Left forelimb (tissue), 1 donor: ENCODE measurements at places on chromosomes 1 and 21.

- no peak for DNase-seq
Measured at GRCh38 chr1:94799206-94799605, 21.0 kb upstream of the SLC44A3 start.

- no peak for DNase-seq
Measured at GRCh38 chr1:2284932-2285331, 56.8 kb downstream of the SKI start.

GRCh38 chr1:191099696-191100095 lies 622.0 kb upstream of the BRINP3 start:
- no peak for DNase-seq

- no peak for DNase-seq
Measured at GRCh38 chr1:62539028-62539447, 58.3 kb upstream of the ANGPTL3 start.

GRCh38 chr21:26224366-26224765 lies 53.8 kb upstream of the APP start:
- no peak for DNase-seq

DNA sequence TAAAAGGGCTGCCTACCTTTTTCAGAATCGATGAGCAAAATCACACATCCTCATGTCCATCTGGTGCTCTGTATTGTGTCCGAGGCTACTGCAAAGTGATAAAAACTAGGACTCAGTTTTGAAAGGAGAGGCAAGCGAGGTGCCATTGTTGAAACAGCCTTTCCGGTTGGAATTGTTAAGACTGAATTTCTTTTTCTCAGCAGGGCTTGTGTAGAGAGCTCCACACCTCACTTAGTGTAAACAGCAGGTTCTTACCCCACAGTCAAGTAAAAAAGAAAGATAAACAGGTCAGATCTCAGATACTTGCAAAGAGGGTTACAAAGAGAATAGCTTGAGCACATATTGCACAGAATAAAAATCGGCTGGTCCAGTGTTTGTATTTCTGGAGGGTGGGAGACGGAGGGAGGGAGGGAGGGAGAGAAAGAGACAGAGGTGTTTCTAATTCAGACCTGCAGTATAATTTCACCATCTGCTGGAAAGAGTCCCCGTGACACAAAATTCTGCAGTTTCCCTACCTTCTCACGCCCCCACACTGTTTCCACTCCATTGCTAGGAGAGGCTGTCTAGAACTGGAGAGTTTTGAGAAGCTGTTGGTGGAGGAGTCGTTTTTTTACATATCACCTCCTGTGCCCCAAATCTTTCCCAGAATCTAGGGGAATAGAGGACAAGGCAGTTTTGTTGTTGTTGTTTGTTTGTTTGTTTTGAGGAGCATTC lies 82.5 kb downstream of the EDEM3 start:
- DNase-seq: no peak

DNA sequence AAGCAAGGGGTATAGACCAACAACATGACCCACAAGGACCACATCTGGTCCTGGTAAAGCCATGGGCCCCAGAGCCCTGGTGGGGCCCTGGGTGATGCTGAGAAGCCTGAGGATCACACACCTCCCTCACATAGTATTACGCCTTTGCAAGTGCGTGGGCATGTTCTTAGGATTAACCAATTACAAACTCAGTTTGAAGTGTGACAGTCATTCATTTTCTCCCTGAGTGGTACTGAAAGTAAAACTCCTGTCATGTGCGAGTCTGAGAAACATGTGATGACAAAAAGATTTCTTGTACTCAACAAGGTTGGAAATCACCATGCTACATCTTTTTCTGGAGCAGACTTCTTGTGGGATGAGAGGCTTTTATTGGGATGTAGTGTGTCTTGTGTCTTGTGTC lies 315.3 kb upstream of the DUSP10 start:
- DNase-seq: no peak

- DNase-seq: no peak
Measured at GRCh38 chr1:195550071-195550862, 1058.0 kb downstream of the KCNT2 start.

DNA sequence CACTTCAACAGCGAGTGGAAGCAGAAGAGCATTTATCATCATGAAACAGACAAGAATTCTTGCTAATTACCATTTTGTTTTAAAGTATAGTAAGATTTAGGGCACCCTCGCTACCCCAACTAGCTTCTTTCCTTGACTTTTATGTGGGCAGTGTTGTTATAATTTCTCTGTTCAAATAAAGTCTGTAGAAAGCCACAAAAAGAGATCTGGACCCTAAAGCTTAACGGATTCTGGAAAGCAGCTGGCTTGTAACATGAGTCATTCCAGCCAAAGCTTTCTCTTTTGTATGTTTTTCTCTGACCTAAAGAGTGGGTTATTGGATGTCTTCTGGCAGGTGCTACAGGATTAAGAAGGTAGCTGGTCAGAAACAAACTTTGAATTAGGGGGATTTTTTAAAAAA lies 37.4 kb downstream of the RUNX1 start:
- no peak for DNase-seq

- no peak for DNase-seq
Measured at GRCh38 chr1:145757420-145757819, 38.1 kb downstream of the CD160 start.

- peak; percentile 11 for DNase-seq
Measured at GRCh38 chr1:5949761-5950100, 42.5 kb downstream of the NPHP4 start.

DNA sequence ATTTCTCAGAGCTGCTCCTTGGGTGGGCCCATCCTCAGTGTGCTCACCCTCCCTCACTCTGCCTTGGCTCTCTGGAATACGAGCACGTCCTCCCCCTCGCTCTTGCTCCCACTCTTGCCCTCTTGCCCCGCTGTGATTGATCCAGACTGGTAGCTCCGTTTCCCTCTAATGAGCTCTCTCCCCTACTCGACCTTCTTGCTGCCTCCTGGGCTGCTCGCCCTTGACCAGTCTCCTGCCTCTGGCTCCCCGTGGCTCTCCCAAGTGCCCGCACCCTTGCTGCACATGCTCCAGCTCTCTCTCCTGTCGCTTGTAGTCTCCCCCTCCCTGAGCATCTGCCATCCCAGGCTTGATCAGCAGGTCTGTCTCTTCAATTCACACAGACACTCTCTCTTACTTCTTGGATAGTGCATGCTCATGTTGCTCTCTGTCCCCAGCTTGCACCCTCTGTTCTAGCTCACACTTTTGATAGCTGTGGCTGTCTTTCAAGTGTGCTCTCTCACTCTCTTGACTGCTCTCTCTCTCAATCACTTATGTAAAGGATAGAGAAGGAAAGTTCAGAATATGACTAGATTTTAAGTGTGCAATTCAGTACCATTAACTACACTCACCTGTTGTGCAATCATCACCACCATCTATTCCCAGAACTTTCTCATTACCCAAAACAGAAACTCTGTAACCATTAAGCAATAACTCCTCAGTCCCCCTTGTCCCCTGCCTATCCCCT lies 51.1 kb downstream of the PHC2 start:
- no peak for DNase-seq

- DNase-seq: no peak
Measured at GRCh38 chr1:3657096-3657475, 4.8 kb downstream of the TP73 start.

DNA sequence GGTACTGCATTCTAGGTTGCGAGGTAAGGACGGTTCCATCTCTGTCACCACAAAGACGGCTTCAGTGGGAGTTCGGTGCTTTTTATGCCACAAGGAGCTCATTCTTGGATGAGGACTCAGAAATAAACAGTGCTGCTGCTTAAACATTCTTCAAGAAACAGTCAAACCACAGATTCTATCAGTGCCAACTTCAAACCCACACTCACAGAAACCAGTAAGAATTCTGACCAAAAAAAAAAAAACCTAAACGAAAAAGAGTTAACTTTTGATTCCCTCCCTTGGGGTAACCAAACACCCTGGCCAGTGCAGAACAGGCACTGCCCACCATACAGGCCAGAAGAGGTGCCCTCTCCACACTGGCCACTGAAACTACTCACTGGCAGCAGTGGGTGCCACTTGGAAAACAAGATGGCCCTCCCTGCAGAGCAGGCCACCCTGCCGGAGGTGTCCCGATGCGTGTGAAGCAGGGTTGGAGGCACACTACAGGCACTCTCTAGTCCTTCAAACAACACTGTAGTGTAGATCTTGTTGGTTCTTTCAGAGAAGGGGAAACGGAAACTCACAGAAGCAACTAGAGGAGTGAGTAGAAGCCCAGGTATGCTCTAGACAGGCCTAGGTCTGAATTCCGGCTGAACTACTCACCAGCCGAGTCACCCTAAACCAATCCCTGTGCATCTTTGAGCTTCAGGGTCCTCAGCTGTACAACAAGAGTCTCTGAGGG lies 87.3 kb upstream of the TLR5 start:
- no peak for DNase-seq

DNA sequence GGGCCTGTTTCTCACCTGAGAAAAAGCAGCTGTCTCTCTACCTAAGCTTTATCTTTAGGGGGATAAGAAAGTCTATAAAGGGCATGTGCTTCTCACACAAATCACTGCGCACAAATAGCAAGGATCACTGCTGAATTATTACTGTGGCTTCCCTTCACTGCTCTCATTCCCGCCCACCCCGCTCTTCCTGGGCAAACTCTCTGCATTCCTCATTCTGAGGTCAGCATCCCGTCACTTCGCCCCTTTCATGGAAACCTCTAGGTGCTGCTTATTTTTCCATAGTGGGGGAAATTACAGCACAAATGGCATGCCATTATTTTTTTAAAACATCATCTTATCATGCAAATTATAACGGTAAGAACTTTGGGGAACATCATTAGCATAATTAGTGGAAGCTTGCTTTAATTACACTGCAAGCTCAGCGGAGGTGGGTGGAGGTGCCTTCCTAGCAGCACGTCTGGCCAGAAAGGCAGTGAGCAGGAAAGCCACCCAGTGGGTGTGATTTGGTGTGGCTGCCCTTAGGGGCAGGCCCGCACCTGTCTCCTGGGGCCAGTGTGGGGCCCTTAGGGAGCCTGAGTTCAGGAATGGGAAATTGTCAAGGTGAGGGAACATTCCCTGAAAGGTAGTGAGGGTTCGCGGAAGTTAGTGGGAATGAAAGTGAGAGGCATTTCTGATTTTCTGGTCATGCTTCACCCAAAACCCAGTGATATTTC lies 105.9 kb downstream of the LAMC2 start:
- DNase-seq: no peak

DNA sequence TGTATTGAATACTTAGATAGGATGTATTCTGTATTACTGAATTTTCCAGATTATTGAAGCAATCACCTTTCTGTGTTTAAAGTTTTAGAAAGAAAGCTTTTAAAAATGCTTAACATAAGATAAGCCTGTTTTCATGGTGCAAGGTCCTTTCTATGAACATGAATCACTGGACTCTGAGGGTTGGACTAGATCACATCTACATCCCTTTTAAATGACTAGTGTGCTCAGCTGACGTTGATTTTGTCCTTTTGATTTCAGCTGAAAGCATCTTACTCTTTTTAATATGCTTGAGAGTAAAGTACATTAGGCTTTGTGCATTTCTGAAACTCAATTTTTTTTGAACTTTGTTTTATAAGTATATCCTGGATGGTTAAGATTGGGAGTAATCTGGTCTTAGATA lies 16.2 kb downstream of the MIER1 start:
- no peak for DNase-seq

GRCh38 chr21:42157606-42158310 lies 61.2 kb upstream of the ABCG1 start:
- DNase-seq: no peak

- DNase-seq: no peak
Measured at GRCh38 chr1:45518910-45519309, 2.8 kb downstream of the PRDX1 start.
